ENCODE measurements at places on chromosomes 2 and 18.

DNA sequence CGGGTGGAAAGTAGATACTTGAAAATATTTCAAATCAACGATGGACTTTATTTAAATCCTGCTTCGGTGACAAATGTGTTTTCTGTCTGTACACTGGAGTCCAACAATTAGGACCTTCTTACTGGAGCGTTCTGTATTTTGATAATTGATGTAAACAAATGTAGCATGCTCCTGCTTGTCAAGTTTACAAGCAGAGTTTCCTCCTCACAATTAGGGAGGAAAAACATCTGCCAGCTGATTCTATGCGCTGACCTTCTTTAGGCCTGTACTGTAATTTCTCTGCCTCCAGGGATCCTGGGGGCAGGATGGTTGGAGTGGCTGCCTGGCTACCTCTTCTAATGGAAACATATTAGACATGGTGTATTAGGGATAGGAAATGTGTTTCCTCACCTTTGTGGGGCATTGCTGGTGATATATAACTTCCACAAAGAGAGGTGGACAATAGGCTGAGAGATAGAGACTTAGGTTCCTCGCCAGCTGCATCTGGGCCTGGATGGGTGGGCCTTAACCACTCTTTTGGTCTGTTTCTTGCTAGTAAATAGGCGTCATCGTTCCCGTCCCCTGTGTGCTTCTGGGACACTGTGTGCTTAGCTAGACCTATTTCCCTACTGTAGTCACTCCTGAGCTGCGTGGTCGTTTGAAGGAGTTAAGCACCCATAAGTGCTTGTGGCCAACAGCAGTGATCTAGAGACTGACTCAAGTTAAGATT is 19.3 kb downstream of the GATA6 start:
- DNase-seq = no peak

GRCh38 chr2:172253190-172254052 is 150.7 kb upstream of the DLX2 start:
- peak; percentile 52 for DNase-seq

GRCh38 chr2:158716921-158717320 is 78.2 kb upstream of the DAPL1 start:
- DNase-seq = no peak

- DNase-seq = no peak
Measured at GRCh38 chr18:57983965-57984364, 60.1 kb upstream of the NEDD4L start.

- DNase-seq = no peak
Measured at GRCh38 chr2:19542796-19543662, 184.6 kb upstream of the OSR1 start.

GRCh38 chr2:58700591-58700990 is 459.5 kb upstream of the FANCL start:
- no peak for DNase-seq

DNA sequence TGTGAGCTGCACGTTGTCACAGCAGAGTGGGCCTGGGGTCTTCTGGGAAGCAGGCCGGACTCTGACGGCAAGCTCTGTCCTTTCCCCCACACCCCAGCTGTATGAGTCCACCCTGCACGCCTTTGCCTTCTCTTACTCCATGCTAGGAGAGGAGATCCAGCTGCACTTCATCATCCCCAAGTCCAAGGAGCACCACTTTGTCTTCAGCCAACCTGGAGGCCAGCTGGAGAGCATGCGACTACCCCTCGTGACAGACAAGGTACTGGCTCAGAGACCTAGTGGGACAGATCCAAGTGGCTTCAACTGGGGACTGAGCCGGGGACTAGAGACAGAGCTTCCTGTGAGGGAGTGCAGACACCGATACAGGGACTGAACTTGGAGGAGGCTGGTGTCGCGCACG is 40.1 kb downstream of the NTSR2 start:
- DNase-seq = no peak

DNA sequence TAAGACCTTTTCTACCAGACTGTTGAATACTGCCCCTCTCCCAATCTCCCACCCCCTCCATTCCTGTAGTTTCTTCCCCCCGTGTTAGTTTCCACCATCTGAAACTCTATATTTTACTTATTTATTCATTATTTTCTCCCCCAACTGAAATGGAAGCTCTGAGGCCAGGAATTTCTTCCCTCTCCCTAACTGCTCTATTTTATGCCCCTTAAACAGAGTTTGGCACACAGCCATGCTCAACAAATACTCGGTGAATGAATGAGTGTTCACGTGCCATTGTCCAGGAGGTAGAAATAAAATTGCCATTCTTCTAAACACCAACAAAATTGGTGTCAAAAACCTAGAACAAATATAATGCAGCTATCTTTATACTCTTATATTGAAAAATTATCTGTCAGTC is 5.6 kb downstream of the ITGB1BP1 start:
- DNase-seq = no peak

GRCh38 chr2:128092656-128093055 is 1.7 kb downstream of the UGGT1 start:
- DNase-seq = no peak

GRCh38 chr2:191197096-191197495 is 46.3 kb upstream of the STAT4 start:
- no peak for DNase-seq

DNA sequence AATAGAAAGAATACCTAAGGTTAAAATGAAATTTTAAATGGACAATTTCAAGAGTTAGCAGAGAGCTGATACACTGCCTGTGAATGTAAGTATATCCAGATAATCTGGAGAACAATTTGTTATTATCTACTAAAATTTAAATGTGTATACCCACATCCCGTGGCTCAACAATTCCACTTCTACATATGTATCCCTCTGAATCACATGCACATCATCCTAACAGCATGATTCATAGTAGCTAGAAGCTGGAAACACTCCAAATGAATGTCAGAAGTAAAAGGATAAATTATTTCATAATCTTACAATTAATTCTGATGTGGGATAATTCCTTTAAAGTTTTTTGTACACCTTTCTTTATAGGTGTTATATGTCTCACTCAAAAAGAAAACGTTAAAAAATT is 87.9 kb downstream of the CNTNAP5 start:
- DNase-seq = no peak

DNA sequence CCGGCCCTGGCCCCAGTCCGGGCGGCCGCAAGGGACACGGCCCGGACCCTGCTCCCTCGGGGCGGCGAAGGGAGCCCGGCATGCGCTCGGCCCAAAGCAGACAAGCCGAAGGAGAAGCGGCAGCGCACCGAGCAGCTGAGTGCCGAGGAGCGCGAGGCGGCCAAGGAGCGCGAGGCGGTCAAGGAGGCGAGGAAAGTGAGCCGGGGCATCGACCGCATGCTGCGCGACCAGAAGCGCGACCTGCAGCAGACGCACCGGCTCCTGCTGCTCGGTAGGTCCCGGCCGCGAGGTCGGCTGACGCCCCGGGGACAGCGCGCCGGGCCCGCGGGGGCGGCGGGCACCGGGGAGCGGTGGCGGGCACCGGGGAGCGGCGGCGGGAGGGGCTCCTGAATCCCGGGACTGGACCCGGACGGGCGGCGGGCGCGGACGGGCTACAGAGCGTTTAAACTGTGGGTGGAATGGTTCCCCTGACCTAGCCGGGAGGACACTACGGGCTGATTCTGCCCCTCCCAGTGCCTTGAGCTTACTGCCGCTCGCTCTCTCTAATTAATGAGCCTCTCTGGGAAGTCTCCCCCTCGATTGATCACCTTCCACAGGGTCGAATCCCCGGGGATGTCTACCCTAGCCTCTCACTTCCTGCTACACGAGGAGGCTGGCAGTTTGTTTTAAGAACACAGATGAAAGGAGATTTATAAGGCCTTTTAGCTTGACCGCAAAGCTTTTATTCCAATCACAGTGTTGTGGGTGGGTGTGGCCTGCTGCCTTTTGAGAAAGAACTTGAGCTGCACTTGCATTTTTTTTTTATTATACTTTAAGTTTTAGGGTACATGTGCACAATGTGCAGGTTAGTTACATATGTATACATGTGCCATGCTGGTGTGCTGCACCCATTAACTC is 853 bp downstream of the GNAL start:
- DNase-seq = no peak

DNA sequence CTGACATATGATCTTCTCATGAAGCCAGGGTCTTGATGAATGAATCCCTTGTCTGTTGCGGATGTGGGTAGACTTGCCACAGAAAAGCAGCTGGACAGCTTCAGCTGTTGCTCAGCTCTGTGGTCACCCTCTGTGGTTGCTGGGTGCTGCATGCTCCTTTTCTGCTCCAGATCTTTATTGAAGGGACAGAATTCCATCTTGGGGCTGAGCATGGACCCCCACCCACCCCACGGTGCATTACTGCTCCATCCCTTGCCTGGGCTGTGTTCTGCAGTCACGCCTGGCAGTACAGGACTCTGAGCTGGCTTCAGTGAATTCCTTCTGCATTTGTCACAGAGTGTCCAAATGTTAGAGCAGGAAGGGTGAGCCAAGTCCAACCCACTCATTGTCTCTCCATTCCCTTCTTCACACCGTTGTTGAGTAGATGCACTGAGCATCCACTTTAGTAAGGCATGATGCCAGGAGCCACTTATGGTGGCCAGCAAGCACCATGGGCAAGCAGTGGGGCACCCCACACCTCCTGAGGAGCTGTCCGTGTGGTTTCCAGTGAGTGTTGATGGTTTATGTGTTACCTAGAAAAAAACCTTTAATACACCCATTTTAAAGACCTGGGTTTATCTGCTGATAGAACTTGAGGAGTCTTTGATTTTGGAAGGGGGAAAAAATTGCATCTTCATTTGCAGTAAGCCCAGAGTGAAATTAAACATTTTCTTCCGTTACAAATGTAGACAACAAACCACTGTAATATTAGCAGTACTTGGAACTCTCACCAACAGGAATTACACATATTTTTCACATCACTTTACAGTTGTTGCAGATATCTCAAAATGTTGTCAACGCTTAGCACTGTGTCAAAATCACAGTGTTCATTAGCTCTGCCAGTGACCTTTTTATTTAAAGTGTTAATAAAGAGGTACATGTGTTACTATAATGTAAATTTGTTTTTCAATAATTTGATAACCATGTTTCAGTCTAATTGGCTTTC is 14.7 kb upstream of the ITGB6 start:
- no peak for DNase-seq

- DNase-seq = no peak
Measured at GRCh38 chr18:23857756-23858155, 156.8 kb upstream of the TTC39C start.

GRCh38 chr18:63255435-63255834 is 64.1 kb downstream of the BCL2 start:
- no peak for DNase-seq

- DNase-seq = no peak
Measured at GRCh38 chr2:129191530-129191929, 787.9 kb upstream of the RAB6C start.

GRCh38 chr2:82939211-82939610 is 1519.9 kb downstream of the SUCLG1 start:
- DNase-seq = no peak

DNA sequence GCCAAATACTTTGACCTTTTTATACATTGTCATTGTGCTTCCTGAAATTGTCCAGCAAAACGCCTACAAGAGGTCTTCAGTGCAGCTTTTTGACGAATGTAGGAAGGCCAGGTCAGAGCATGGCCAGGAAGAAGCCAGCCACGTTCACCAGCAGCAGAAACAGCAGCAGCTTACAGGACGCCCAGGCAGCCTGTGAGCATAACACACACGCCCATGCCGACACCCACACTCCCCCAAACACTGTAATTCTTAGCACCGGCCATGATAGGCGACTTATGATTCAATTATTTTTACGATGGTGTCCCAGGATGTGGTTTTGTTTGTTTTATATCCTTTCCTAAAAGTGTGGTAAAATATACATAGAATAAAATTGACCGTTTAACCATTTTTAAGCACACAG is 249.1 kb upstream of the SALL3 start:
- no peak for DNase-seq

- DNase-seq = no peak
Measured at GRCh38 chr18:55321265-55322177, 266.5 kb downstream of the TCF4 start.

DNA sequence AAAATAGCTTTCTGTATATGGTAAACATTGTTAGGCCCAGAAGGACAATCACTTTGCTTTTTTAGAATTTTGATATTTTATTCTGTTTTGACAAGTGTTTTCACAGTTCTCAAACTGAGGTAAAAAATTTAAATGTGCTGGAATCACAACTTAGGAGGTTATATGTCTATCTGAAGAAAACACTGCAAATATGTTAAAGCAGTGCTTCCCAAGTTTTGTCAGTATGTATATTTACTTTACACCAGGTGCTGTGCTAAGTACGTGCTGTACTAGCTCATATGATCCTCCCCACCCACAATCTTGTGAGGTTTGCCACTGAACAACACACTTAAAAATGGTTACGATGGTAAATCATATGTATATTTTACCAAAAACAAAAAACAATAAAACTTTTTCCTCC is 124.2 kb downstream of the CABYR start:
- no peak for DNase-seq

- no peak for DNase-seq
Measured at GRCh38 chr2:215771241-215771640, 242.1 kb downstream of the MREG start.

DNA sequence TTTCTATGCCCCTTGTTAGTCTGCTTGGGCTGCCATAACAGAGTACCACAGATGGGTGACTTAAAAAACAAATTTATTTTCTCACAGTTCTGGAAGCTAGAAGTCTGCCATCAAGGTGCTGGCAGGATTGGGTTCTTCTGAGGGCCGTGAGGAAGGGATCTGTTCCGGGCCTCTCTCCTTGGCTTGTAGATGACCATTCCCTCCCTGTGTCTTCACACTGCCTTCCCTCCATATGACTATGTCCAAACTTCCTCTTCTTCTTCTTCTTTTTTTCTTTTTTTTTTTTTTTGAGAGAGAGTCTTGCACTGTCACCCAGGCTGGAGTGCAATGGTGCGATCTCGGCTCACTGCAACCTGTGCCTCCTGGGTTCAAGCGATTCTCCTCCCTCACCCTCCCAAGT is 13.1 kb upstream of the CCNYL1 start:
- DNase-seq = no peak

DNA sequence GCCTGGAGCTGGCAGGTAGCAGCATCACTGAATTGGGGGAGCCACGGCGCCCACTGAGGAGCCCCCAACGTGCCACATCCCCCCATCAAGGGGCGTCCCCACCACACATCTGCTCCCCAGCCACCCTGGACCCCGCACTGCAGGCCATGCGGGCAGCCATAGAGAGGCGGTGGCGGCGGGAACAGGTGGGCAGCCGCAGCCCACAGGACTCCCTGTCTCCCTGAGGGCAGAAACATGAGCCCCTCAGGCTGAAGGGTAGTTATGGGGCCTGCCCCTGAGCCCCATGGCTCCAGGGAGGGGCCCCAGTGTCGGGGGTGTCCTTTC is 26.6 kb downstream of the CROCC2 start:
- DNase-seq = no peak

GRCh38 chr18:35410561-35410960 is 33.4 kb upstream of the ZNF396 start:
- no peak for DNase-seq

DNA sequence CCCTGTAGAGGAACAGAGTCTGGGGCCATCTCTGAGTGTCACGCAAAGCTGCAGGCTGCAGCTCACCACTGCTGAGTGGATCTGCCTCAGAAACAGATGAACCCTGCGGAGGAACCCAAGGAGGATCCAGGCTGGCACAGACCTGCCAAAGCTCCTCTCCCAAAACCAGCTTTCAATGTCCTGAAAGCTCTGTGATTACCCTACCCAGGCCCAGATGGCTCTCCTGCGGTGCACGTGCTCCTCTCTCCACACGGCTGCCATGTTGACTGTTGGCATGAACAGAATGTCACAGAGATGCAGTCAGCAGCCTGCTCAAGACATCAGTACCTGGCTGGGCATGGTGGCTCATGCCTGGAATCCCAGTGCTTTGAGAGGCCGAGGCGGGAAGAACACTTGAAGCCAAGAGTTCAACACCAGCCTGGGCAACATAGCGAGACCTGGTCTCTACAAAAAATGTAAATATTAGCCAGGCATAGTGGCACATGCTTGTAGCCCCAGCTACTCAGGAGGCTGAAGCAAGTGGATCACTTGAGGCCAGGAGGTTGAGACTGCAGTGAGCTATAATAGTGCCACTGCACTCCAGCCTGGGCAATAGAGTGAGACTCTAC is 216.8 kb downstream of the MGAT5 start:
- DNase-seq = no peak
